Natural killer cell treated with Interleukin-12 subunit alpha and Interleukin-12 subunit beta and Interleukin-15 and Interleukin-18, amount 100 ng/mL, for 72 hours (primary cell): ENCODE measurements at places on chromosomes 7 and 10.

DNA sequence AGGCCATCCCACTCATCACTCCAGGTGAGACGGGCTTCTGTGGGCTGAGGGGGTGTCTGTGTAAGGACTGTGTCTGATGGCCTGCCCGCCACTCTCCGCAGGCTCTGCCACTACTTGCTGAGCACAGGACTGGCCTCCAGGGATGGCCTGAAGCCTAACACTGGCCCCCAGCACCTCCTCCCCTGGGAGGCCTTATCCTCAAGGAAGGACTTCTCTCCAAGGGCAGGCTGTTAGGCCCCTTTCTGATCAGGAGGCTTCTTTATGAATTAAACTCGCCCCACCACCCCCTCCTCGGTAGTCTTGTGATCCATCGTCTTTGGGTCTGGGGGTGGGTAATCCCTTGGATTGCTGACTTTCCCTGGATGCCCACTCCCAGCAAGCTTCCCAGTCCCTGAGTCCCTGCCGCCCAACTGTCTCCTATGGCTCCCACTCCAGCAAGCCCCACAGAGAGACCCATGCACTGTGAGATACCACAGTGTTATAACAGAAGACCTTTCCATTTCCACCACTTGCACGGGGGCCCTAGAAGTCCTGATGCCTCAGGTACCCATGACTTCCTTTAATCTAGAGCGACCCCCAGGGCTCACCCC, 4.7 kb downstream of the FXYD4 start:
- DNase-seq: no peak

GRCh38 chr7:149683181-149683580, 90.2 kb downstream of the ZNF467 start:
- no peak for DNase-seq

GRCh38 chr7:149861728-149862045, 12.1 kb upstream of the ATP6V0E2 start:
- no peak for DNase-seq

- no peak for DNase-seq
Observed at GRCh38 chr10:36880898-36881297, 244.5 kb upstream of the ANKRD30A start.

DNA sequence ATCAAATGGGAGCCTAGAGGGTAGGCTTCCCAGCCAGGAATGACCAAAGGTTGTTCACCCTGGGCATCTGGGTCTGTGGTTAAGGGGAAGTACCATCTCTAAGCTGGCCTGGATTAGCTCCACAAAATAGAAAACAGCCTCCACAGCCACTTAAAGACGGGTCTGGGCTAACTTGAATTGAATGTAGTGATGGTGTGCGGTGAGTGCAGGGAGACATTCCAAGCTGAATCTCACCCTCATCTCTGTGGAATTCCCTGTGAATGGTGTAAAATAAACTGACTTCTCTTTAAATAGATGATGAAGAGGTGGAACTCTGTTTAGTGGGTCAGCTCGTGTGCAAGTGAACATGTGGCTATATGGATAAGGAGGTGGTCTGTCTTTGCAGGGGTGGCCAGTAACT, 251.0 kb downstream of the DYNC1I1 start:
- DNase-seq: no peak

DNA sequence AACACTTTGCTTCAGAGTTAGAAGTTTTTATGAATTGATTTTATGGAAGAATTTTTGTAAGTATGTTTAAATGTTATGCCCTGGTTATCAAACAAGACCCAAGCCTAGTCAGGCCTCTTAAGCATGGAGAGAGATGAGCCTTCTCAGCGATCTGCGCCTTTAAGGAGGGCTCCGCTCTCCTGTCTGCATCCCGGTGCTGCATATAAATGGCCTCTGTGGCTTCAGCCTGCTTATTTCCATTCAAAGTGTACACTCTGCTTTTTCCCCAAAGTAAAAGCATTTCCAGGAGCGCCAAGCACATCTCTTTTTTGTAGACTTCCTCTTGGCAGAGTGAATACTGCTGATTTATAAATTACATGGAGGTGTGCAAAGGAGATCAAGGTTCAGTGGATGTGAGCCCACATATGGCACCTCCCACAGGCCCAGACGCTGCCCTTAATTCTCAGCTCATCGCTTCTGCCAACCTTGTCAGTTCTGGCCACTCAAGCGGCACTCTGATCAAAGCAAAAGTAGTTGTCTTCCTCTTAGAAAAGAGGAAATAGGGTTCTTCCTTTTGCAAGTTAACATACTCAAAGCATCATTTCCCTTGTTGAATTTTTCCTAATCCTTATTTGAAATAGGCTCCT, 70.0 kb upstream of the SFMBT2 start:
- DNase-seq: no peak

GRCh38 chr7:141617280-141617679, 66.1 kb downstream of the AGK start:
- no peak for DNase-seq

DNA sequence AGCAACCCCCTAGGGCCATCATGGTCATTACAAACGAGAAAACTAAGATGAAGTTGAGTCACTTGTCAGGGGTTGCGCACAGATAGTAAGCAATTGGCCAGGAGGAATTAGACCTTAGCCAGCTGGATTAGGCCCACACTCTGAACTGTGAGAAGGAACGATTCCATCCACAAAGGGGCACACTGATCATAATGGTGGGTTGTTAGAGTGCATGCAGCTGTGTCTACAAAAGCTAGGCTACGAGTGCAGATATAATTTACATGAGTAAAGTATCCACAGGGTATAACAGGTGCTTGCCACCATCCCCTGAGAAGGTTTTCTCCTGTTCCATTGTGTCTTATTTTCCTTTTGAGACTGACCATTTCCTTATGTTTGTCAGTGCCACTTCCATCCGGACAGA, 16.6 kb upstream of the FAM170B start:
- DNase-seq: no peak

DNA sequence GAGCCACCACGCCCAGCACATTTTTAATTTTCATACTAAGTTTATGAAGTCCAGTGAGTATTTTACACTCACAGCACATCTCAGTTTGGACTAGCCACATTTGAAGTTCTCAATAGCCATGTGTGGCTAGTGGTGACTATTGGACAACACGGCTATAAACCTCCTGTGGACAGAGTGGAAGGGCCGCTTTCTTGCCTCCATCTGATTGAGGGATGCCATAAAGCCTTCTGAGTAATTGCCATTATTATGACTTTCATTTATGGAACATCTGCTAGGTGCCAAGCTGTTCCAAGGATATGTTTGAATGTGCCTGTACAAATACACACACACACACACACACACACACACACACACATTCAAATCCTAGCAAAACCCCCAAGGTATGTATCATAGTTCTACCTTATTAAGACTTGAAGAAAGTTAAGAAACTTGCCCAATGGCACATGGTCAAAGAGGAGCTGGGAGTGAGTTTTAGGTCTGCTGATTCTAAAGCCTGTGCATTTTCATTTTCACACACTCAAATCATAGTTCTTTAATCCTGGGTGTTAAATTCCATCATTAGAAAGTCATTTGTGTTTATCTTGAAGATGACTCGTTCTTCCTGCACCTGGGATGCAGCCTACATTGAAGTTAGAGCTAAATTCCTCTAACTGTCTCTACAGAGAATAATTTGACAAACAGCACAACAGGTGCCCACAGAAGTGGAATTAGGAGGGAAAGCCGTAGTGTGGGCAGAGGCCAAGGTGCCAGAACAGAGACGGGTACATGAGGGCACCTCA, 143.3 kb downstream of the PKD1L1 start:
- no peak for DNase-seq

DNA sequence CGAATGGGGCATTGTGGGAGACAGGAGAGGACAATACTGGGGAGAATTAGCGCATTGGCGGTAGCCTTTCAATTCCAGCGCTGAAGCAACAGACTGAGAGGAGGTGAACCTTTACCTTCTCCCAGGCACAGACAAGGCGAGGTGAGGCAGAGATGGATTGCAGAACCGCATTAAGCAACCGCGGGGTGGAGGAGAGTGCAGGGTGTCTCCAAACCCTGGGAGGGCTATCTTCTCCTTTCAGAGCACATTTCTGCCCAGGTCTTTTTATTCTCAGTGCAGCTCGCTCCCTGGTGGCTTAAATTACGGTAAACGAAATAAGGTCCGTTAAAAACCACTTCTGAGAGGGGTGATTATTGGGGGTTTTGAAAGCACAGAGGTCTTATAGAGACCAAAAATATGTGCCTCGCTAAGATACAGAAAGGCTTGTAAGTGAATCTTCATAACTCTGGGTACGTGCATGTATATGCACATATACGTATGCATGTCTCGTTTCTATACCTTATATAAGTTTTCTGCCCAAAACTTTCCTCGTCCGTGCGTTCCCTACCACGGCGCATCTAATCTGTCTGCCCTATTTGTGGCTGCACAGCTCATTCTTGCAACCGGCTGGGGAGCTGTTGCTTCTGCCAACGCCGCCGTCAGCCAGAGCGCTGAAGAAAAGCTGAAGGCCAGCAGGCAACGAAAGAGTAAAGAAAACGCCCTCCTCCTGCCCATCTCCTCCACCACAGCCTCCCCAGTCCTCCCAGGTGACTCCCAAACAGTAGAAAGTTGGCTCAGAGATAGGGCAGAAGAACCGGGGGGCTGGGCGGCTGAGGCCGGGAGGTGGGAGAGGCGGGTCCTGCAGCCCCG, 895 bp upstream of the ZNF804B start:
- no peak for DNase-seq

GRCh38 chr10:60343254-60343653, 46.4 kb downstream of the ANK3 start:
- DNase-seq: no peak

DNA sequence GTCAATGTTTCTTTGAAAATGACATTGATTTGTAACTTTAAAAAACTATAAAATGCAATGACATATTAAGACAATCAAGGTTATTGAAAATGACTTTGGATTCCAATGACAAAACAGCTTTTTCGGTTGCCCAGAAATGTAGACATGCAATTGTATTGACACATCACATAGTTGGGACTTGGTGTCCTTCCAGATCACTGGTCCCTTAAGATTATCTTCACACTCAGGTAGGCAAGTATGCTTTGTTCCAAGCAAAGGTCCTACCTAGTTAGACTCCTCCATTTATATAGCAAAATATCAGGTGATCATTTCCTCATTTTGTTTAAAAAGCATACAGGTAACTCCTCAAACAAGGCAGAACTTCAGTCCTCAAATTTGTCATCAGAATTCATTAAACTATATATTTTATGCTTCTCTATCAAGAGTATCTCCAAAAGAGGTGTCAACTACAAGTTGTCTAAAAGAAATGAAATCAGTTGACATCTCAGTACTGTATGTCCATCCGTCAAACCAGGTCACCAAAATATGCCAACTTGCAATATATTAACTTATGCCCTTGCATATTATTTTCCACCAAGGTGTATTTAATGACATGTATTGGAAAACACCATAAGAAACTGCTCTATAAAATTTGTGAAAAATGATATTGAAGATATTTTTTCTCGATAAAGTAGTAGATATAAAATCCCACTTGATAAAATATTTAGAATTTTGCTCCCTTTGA, 64.6 kb downstream of the TSPAN12 start:
- DNase-seq: no peak

GRCh38 chr10:9766762-9767161, 1250.9 kb upstream of the CELF2 start:
- no peak for DNase-seq

- DNase-seq: no peak
Observed at GRCh38 chr10:4663162-4663992, 162.6 kb upstream of the AKR1E2 start.

- DNase-seq: no peak
Observed at GRCh38 chr10:128780156-128780761, 654.0 kb upstream of the MKI67 start.

DNA sequence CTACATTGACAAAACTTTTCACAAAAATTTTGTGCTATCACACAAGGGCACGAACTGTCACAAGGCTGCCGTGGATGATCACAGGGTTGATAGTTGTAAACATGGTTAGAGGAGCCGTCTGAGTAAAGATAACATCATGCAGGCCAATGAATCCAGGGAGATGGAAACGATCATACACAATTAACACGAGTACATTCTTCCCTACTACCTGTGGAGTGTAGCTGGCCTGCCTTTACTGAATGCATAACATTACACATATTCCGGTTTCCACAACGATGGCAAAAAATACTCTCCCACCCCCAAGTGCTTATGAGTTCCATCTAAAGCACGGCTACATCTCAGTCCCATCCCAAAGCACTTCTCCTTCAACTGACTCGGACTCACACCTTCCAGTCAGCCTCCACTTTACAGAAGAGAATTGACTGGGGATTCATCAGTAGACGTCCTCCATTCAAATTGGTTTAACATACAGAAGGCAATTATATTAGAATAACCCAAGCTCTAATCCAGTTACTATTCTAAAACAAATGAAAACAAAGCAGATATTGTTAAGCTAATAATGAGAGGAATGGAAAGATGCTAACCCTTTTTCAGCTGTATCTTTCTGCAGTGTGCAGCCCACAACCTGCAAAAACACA, 69.0 kb downstream of the EZH2 start:
- DNase-seq: no peak

DNA sequence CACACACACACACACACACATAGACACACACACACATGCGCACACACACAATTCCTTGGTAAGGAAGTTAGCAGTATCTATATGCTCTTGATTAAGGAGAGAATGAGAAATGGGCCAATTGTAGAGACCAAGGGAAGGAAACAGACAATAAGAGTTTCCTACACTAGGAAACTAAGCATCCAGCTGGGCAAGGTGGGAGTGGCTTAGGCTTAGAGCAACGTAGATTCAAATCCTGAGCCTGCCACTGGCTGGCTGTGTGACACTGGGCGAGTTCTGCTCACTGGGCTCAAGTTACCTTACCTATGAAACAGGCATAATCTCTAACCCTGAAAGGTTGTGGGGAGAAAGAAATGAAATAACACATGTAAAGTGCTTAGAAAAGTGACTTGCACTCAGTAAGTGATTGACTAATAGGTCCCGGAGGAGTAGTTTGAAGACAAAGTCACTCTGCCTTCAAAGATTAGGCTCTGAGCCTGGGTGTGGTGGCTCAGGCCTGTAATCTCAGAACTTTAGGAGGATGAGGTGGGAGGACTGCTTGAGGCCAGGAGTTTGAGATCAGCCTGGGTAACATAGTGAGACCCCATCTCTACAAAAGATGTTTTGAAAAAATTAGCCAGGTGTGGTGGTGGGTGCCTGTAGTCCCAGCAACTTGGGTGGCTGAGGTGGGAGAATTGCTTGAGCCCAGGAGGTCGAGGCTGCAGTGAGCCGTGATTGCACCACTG, 701.4 kb downstream of the PARD3 start:
- DNase-seq: no peak

DNA sequence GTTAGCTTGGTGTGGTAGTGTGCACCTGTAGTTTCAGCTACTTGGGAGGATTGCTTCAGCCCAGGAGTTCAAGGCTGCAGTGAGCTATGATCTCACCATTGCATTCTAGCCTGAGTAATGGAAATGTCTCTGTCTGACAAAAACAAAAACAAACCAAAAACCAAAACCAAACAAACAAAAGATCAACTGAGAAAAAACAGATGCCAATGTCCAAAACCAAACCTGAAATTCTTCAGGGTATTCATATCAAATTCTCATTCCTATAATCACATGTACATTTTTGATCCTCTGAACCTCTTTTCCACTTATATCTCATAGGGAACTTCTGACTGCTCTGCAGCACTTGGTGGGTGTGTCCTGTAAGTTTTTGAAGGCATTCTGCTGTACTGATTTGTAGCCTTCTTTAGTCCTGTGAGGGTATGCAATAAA, 87.0 kb downstream of the CDK6 start:
- DNase-seq: no peak

- DNase-seq: no peak
Observed at GRCh38 chr7:31251441-31251840, 89.1 kb downstream of the NEUROD6 start.
